Activated T-cell treated with anti-CD3 and anti-CD28 coated beads for 1 hour (primary cell): ENCODE measurements at places on chromosomes 12 and 14.

DNA sequence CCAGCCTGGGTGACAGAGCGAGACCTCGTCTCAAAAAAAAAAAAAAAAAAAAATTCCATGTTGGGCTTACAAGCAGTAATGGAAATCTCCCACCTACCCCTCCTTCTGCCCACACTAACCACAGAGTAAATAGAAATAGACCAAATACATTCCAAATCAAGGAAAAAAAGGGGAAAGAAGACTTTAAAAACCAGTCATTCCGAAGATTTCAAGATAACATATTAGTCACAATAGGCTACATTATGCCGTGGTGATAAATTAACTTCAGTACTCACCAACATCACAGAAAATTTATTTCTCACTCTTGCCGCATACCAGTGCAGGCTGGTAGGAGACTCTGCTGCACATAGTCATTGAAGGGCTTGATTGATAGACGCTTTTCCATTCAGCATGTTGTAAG is 15.5 kb upstream of the ETV6 start:
- no peak for DNase-seq

DNA sequence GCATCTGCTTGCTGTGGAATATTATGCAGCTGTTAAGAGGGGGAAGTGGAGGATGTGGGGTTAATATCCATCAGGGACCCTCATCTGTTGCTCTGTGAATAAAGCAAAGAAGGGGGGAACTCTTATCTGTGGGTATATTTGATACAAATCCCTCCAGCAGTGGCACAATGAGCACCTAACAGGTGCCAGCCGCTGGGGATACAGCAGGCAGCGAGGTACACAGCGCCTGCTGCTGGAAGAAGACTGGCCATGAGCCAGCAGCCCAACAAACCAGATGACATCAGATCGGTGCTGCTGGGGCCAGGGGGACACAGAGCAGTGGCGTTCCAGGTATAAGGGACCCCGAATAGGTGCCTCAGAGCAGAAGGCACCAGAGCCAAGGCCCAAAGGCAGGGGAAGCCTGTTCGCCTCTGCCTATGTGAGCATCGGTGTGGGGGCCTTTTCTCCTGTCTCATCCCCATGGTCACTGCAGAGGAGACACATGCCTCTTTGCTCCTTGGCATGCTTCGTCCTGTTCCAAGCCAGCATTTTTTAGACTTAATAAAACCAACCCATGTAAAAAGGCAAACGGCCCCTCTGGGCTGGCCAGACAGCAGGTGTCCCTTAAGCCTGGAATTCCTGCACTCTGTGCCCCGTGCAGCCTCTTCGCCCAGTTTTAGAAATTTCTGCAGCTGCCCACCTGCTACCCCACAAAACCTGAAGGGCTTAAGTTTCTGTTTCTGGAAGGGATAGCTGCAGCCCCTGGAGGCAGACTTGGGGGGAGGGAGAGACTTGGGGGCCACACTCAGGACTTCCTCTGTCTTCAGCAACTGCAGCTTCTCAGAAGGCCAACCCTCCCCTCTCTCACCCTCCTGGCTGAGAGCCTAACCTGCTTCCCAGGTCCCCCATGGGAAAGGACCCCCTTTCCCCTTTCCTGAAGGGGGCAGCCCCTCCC is 1.6 kb upstream of the CKB start:
- DNase-seq: no peak

- no peak for DNase-seq
Observed at GRCh38 chr14:96105089-96105925, 66.1 kb downstream of the C14orf132 start.

DNA sequence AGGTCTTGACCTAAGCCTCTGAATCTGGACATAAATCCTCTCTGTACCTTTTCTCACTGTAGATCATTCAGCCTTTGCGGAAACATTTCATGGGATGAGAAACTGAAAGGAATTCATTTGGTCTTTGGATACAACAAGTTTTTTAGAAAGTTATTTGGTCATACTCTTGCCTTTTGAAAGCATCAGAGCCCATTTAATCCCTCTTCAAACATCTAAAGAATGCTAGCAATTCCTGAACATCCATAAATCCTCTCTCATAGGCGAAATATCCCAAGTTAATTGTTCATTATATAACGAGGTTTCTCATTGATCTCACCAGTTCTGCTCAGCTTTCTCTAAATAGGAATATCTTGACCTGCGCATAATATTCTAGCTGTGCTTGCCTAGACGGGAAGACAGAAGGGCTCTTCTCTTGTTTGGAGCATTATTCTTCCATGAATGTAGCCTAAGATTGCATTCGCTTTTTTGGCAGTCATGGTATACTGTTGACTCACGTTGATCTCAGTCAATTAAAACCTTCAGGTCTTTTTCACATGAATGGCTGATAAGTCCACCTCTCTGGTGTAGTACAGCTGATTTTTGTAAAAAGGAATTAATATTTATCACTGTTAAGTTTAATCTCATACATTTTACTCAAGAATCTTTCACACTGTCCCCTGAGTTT is 24.1 kb downstream of the NTN4 start:
- DNase-seq: no peak

- DNase-seq: no peak
Observed at GRCh38 chr14:23171222-23171975, 12.1 kb downstream of the SLC7A8 start.

DNA sequence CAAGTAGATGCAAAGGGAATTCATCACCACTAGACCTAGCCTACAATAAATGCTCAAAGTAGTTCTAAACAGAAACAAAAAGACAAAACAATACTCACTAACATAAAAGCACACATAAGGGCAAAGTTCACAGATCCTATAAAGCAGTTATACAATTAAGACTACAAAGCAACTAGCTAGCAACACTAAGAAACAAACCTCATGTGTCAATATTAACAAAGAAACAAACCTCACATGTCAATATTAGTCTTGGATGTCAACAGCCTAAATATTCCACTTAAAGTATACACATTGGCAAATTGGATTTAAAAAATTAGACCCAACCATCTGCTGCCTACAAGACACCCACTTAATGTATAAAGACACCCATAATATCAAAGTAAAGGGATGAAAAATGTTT is 152.7 kb downstream of the KCNK10 start:
- DNase-seq: no peak

DNA sequence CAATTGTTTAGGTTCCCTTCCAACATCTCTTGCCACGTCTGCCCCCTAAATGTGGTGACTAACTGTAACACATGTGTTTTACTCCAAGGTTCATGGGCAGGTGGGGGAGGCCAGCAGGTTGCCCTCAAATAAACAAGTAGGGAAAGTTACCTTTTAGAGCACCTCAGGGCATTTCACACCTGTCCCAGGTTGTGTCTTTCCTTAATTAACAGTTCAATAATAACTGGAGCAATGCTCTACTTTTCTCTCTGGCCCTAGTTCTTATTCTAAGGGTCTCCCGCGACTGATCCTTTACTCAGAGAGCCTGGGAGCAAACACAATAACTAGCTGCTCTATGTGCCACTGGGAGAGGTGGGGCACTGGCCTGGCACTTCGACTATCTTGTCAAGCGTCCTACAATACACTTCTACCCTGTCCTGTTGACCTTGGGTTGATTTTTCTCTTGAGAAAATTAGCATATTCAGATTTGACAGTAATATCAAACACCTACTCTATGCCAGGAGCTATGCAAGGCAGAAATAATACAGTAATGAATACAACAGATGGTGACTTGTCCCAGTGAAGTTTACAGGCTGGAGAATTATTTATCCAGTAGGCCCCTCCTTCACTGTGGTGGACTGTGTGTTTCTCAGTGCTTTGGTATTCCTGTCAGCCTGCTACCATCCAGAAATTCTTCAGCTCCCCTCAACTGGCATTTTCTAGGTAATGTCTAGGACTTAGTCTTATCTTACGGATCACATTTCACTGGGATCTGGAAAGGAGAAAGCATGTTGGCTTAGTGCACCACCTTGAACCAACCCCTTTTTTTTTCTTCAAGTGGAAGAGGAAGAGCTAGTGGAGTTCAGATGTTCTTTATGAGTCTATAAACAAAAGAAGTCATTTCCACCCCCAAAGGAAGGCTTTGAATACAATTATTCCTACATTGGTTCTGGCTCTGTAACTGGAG is 202.6 kb downstream of the CRADD start:
- DNase-seq: no peak

GRCh38 chr12:74780182-74780849 is 242.7 kb downstream of the ATXN7L3B start:
- DNase-seq: no peak

DNA sequence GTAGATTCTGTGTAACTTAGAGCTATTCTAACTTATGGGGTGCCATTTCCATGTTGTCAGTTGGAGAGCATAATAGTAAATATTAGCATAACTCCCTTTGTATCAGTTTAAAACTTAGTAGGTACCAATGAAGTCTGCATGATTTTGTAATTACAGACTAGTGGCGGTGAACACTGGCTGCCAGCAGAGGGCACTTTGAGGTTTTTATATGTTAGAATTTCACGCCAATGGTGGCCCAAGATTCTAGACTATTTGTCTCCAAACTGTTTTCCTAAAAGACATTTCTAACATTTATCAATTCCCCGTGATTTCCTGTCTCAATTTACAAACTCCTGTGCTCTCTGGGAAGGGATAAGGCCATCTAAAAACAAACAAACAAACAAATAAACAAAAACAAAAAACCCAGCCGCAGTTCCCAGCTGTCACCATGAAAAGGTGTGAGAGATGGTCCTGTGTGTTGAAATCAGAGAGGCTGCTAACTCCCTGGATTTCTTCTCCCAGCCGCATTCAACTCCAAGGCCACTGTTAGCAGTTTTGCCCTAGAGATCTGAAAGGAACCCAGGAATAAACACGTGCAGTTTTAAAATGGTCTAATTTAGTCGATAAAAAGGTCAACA is 57.6 kb downstream of the BRMS1L start:
- DNase-seq: no peak

DNA sequence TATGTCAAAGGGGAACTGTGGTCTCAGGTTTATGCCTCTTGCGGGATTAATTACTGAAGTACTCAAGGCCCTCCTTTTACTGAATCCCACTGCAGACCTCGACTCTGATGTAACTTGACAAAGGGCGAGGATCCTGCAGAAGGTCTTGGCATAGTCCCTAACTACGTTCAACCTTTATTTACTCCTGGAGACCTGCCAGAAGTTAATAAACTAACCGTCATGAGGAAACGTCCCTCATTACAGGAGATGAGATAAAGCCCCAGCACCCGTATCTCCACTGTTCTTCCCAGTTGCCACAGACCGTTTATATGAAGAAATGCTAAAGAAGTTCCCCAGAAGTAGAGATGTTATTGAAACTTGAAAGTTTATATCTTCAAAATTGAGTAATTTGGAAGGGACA is 190.9 kb downstream of the ETV6 start:
- DNase-seq: no peak
